ENCODE measurements at places on chromosomes 3 and 15.

DNA sequence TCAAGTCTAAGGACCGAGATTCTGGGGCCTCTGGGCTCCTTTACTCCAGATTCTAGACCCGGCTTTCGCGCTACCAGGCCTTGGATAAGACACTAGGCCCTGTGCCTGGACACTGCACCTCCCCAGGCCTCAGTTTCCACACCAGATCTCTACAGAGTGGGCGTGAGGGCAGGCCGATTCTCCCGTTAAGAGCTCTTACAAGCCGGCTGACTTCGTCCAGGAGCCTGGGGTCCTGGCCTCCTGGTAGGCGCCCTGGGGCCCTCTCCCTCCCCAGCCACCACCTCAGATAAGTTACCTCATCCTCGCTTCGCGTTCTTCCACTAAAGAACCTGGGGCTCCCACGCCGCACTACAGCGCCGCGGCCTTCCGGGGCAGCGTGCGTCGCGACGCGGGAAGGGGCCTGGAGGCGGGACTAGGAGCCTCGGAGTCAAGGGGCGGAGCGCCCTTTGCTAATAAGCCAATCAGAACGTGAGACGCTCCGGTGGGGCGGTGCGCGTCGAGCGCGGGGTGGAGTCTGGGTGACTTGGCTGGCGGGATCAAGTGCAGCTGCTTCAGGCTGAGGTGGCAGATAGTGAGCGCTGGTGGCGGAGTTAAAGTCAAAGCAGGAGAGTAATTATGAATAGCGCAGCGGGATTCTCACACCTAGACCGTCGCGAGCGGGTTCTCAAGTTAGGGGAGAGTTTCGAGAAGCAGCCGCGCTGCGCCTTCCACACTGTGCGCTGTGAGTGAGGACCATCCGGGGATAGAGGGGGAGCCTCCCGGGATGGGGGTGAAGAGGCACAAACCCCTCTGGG lies at the start of the genes EAF2 and IQCB1:
EAF2 (plus strand) TSS at position 539 of the 794 bp plus-strand sequence; CDS start at position 616, 77 bp downstream.
IQCB1 (minus strand) TSS at position 390 of the 794 bp plus-strand sequence. CDS start 6,100 bp downstream, outside the sequence.
- peak; percentile 96 for DNase-seq

GRCh38 chr15:66565141-66565641 lies 607 bp downstream of the LCTL start:
- DNase-seq, result no peak

GRCh38 chr3:177378168-177378567 lies 180.9 kb upstream of the TBL1XR1 start:
- DNase-seq, result no peak

DNA sequence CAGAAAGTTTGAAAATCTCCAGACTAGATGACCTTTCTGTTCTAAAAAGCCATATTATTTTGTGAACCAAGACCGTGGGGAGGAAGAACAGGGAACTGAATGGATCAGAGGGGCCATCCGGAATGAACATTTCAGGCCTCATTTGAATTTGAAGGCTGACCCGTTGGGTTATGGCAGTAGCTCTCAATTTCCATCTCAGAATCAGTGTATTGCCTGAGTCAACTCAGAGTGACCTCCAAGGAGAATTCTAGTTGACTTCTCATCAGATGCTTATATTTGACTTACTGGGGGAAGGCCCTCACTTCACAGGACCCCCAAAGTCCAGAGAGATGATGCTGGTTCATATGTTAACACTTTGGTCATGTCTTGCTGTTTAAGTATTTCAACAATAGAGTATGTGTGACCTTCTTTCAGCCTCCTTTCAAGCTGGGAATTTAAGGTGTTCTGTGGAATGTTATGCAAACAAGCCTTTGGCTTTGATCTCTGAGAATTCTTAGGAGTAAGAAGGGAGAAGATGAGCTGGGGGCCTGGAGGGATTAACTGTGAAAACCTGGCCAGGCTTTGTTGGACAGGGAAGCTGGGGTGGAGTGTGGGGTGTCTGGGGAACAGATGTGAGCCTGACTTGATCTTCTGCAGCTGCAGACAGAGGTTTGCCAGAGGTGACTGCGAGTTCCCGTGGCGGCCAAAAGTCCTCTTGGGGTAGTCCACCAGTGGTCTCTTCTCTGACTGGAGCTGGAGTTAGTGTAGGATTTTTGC lies 111.2 kb upstream of the RGMA start:
- DNase-seq, result no peak

- no peak for DNase-seq
Measured at GRCh38 chr3:27171113-27171512, 198.1 kb downstream of the NEK10 start.

DNA sequence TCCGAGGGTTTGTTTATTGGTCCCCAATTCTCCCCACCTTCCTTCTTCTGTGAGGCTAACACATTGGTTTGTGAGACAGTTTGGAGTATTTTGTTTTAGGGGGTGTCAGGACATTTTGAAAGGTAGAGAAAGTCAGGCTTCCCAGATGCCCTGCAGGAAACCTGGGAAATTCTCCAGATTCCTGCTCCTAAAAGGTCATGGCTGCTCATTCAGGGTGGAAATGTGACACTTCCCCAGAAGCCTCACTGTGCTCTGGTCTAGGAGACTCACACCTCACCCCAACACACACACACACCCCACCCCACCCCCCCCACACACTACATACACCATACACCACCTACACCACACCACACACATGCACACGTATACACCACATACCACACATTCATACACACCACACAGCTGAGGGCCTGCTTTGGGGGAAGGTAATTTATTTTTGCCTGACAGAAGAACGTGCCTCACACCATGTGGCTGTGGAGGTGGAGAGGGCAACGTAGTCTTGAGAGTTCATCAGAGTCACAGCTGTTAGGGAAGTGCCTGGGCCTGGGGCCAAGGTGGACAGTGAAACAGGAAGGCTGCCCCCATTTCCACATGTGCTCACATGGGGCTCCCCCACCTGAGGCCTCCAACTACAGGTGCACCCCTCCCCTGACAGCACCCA lies 40.4 kb upstream of the LIMD1 start:
- DNase-seq, result no peak

DNA sequence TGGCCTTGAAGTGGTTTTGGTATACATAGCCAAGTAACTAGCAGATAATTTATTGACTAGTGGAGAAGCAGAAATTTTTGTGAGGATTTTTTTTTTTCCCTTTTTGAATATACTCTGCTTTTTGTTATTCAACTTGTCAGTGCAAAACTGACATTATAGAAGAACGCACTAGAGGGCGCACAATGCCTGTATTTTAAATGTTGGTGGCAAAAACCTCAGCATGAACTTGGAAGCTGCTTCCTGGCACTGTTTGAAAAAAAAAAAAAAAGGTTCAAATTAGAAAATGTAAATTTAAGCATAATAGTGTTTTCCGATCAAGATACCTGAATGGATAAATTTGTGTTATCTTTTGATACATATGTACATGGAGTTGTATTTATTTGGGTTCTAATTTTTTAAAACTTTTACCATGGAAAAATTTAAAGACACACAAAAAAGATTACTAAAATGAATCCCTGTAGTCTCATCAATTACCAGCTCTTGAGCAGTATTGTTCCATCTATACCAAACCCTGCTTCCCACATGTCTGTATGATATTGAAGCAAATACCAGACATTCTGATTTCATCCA lies 56.0 kb downstream of the SLC25A26 start:
- peak; percentile 43 for DNase-seq

GRCh38 chr3:15924914-15925313 lies 127.1 kb upstream of the ANKRD28 start:
- no peak for DNase-seq

All from PC-9 (cell line).